ENCODE measurements at places on chromosomes 5 and 9.

GRCh38 chr9:18549772-18550171 is 75.8 kb downstream of the ADAMTSL1 start:
- DNase-seq = no peak

DNA sequence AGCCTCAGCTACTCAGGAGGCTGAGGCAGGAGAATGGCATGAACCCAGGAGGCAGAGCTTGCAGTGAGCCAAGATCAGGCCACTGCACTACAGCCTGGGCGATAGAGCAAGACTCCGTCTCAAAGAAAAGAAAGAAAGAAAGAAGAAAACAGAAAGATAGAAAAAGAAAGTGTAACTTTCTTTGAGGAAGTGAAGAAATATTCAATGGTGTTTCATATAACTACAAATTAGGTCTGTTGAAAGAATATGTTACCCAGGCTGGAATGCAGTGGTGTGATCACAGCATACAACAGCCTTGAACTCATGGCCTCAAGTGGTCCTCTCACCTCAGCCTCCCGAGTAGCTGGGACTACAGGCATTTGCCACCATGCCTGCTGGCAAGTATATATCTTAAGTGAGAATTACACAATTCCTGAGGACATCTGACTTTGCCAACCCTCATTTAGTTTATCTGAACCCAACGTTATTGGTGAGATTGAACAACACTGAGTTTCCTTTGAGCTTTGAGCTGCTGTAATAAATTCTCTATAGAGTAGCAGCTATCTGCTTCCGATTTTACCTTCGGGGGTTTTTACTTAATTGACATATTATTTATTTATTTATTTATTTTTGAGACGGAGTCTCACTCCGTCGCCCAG is 2.0 kb upstream of the FAF2 start:
- DNase-seq = no peak

GRCh38 chr9:122227575-122227900 is 1.2 kb downstream of the LHX6 start:
- no peak for DNase-seq

DNA sequence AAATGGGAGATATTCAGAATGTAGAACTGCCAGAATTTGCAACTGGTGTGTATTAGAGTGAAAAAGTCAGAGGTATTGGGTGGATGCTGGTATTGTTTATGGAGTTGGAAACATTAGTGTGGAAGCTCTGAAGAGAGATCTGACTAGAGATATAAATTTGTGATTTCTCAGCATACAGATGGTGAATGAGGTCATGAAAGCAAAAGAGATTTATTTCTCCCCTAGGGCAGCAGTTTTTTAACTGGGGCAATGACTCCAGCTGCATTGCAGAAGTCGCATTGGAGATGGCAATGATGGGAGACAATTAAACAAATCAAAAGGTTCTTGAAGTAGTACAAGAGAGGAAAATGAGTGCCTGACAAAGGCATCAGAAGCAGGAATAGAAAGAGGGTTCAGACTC is 64.9 kb downstream of the CETN3 start:
- DNase-seq = no peak

DNA sequence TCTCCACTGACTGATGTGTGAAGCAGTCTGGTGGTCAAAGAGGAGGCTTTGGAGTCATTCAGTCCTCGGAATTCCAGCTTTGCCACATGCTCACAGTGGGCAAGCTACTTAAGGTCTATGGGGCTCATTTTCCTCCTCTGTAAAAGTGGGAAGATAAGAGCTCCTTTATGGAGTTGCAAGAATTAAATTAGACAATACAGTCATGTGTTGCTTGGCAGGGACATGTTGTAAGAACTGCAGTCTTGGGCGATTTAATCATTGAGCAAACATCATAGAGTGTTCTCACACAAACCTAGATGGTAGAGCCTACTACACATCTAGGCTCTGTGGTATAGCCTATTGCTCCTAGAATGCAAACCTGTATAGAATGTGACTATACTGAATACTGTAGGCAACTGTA is 253.9 kb downstream of the SH3GL2 start:
- no peak for DNase-seq

All from activated naive CD4-positive, alpha-beta T cell (primary cell).